NCI-H1105 treated with DMSO at 0.1 percent for 48 hours (cell line): ENCODE measurements at places on chromosomes 7 and 10.

- no peak for DNase-seq
These were observed 32.8 kb downstream of the TSPAN14 start for GRCh38 chr10:80486785-80487420.

DNA sequence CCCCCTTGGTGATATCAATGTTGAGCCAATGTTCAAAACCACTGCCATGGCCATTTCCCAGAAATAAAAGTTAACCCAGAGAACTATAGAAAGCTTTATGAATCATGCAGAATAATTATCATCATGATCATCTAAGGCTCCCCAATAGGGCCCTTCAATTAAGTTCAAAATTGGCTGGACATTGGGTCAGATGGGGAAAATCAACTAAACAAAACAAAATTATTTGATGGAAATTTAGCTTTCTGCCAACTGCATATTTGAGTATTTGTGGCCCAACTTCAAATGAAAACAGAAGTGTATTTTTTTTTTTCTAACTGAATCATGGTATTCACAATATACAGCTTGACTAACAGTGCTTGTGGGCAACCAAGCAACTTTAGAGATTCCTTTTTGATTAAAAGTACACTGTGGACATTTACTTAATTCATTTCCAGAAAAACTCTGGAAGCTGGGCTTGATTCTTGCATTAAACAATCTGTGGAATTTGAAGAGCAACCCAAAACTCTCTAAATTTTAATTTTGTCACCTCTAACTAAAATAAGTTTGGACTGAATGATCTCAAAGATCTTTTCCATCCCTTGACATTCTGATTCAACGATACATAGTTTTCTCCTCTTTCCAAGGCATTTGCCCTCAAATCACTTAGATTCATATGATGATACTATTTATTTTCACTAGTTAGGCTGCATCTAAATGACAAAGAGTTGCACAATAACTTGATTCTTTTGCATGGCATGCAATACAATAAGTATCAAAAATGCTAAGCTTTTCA is 203.2 kb downstream of the AHR start:
- DNase-seq, result no peak

DNA sequence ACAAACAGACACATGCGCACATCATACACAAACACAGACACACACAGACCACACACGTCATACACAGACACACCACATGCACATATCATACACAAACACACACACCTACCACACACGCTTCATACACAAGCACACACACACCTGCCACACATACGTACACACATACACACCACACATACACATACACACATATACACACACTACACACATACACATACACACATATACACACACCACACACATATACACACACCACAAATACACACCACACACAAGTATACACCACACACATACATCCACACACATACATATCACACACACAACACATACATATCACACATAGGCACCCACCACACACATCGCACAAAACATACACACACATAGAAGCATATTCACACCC is 224.7 kb downstream of the SKAP2 start:
- no peak for DNase-seq

GRCh38 chr10:132925614-132926013 is 16.8 kb downstream of the CFAP46 start:
- DNase-seq, result no peak

DNA sequence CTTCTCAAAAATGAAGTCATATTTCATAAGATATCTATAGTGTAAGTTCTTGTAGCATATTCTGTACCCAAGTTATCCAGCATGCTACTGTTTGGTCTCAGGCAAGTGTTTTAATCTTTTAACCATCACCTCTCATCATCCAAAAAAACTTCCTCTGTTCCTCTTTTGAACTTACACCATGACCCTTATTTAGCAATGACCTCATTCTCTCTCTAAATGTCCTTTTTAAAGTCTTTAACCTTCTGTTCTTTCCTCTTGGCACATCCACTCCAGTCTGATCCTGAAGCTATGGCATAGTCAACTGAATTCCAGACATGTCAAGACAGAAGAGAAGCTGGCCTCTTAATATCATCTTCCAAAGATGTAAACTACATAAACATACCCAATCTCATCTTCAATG is 26.2 kb downstream of the PPP3CB start:
- DNase-seq, result no peak

DNA sequence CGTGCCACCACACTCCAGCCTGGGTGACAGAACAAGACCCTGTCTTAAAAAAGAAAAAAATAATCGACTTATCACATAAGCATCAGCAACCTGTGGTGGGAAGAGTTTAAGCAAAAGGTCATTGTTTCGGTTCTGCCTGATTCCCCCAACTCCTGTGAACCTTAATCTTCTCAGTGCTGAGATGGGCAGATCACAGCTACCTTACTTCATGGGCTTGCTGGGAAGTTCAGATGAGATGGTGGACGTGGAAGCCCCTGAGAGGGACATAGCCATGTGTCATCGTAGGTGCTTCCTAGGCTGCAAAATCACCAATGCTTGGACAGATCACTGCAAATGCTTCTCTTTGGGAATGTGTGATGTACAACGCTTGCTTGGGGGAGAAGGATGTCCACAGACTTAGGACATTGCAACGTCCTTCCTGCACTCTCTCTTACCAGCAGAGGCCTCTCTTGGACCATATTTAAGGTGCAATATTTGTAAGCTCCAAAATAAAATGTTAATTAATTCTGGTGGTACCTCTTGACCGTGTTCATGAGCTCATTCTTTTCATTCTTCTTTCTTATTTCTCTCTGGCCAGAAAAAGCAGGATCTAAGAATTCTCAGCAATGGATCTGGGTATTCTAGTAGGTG is 8.6 kb downstream of the GJD4 start:
- DNase-seq, result no peak

DNA sequence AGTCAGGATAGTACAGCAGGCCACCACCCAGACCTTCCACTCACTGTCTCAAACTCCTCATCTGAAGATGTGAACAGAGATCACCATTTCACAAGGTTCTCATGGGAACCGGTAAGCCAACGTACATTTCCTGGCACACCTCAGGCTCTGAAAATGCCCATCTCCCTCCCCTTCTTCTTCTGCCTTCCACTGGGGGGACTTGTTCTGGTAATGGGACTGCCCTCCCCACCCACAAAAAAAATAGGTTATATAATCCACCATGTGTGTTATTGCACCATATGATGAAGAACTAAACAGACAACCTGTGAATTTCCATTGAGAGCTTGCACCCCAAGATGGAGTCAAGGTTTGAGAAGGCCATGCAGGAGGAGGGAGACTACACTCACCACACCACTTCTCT is 42.1 kb upstream of the IKZF1 start:
- DNase-seq, result no peak

- peak; percentile 38 for DNase-seq
These were observed 104.4 kb upstream of the LRRC4 start for GRCh38 chr7:128135515-128136214.

DNA sequence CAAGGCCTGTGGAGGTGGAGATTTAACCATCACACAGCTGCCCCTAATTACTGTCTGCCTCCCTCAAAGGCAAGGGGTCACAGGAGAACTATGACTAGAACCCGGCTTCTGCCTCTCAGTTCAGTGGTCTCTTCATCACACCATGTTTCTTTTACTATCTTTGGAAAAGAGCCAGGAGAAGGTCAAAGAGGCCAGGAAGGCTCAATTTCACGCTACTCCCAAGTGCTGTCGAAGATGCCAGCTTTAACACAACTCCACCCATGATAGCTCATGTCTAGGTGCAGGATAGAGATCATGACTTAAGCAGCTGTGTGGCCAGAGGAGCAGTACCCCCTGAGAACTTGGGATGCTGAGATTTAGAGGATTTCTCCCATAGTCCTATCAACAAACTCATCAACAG is 60.5 kb upstream of the OPALIN start:
- no peak for DNase-seq

DNA sequence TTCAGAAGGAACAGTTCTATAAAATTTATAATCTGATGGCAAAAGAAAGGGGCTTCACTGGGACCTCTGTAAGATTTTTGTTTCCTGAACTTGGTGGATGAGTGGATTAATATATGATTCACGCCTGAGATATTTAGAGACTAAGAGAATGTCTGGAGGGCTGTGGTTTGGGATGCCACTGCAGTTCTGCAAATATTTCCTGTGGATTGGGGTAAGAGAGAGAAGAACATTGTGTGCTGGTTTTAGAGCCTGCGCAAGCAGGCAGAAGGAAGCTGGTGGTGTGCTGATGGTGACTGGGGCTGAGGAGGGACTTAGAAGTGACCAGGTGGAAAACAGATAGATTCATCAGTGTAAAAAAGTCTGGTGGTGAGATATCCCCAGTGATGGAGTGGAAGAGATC is 87.0 kb downstream of the SUGCT start:
- DNase-seq, result no peak

DNA sequence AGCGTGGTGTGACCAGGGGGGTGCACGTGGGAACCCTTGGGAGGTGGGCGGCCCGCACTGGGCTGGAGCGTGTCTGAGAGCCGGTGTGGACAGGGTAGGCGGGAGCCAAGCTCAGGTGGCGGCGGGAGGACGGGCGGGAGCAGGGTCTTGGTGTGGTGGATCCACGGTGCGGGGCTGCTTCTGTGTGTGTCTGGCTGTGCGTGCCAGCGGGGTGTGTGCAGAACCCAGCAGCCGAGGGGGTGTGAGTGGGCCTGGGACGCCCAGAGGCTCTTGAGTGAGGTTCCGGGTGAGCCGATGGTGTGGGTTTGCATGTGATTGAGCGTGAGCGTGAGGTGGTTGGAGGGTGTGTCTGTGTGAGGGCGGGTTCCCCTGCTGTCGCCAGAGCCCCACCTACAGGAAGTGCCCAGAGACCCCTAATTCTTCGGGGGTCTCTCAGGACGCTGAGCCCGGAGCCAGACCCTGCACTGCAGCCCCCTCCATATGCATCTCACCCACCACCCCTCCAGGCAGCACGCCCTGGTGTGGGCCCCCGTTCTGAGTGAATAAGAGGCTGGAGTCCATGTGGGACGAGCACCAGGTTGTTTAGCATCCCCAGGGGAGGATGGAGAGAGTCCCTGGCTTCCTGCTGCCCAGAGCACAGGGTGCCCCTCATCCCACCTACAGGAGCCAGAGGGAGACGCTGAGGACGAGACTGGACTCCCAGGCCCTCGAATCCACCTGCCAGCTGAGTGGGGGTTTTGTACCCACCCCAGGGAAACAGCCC is 78.2 kb downstream of the ELFN1 start:
- no peak for DNase-seq

- peak; percentile 67 for DNase-seq
These were observed 184.4 kb downstream of the LRRTM3 start for GRCh38 chr10:67110286-67110685.

- DNase-seq, result no peak
These were observed 39.2 kb upstream of the SLC35B4 start for GRCh38 chr7:134355927-134356326.

DNA sequence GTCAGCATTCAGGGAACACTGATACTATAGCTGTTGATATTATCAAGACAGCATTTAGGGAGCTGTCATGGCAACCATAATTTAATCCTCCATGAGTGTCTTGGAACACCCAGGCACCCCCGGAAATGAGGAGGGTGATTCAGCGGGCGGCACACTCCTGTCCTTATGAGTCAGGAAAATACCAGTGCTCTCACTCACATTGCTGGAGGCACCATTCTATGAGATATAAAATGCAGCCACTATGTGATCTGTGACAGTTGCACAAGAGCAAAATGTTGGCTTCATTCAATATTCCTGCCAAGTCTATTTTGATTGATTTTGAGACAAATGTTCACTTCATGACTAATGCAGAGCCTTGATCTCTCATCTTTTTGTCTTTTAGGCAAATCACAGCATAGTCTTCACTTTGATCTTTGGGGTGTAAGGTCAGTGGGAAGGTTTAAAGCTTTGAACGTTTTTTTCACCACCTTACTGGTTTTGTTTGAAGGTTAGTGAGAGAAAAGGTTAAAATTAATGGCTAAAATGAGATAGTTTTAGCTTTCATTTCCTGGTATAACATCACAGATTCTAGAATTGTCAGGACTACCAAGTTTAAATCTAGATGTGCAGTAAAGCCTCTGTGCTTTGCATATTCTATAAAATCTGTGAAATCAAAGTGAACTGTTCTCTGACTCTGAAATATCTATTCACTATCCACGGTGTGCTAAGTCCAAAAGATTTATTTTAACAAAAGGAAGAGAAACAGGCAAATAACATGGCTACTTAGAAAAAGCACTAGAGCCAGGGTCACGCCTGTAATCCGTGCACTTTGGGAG is 12.4 kb upstream of the ARHGAP12 start:
- DNase-seq, result no peak

GRCh38 chr10:17229016-17229716 is 1.1 kb downstream of the VIM start:
- DNase-seq, result no peak

DNA sequence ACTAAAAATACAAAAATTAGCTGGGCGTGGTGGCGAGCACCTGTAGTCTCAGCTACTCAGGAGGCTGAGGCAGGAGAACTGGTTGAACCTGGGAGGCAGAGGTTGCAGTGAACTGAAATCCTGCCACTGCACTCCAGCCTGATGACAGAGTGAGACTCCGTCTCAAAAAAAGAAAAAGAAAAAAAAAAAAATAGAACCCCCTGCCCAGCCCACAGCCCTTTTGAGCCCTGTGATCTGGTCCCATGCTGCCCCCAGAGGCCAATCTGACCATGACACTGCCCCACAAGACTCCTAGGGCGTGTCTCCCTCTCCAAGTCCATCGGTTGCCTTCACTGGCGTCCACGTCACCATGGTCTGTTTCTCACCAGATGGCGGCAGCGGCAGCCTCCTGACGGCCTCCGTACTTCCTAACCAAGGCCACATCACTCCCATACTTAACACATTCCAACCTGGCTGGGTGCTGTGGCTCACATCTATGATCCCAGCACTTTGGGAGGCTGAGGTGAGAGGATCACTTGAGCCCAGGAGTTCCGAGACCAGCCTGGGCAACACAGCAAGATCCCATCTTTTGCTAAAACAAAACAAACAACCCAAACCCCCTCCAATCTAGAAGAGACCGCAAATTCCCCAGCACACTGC is 18.0 kb downstream of the STX1A start:
- DNase-seq, result no peak

DNA sequence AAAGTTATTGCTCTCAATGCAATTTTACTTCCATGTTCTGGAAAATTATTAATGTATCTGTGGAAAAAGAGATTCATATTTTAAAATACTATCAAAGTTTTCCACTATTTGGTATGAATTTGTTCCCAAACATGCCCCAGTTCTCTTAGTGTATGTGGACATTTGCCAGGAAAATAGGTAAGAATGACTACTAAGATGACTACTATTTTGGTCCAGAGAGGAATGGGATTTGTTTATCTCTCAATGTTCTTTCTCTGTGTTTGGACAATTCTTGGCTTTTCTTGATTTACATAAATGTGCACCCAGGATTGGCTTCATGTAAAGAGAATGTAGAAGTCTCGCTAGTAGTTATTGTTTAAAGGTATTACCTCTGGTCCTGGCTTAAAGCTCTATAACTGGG is 60.3 kb upstream of the POT1 start:
- no peak for DNase-seq
